ENCODE measurements at places on chromosomes 1 and 21. TPM values are rescaled to one million over a fixed set of nuclear protein-coding genes. Genes with fewer than 3 reads are reported as not detected.

Gene DDR2
- 1.3 TPM for polyA plus RNA-seq

Gene DNAJC6
- polyA plus RNA-seq, result 48.1 TPM

Gene IGSF3
- polyA plus RNA-seq, result 29.0 TPM

Gene OLIG1
- polyA plus RNA-seq, result 0.65 TPM

Gene BCAR3
- 1.5 TPM for polyA plus RNA-seq

Gene PLEKHO1
- 143 TPM for polyA plus RNA-seq

Gene ALX3
- polyA plus RNA-seq, result not detected

Gene GPR25
- not detected for polyA plus RNA-seq

Gene FLG2
- not detected for polyA plus RNA-seq

Gene GBP6
- polyA plus RNA-seq, result not detected

Gene OR2T2
- polyA plus RNA-seq, result not detected

Gene CCNL2
- 283 TPM for polyA plus RNA-seq

Gene PSMA5
- 103 TPM for polyA plus RNA-seq

Gene OR2G6
- polyA plus RNA-seq, result not detected

Gene TPM3
- 109 TPM for polyA plus RNA-seq

Gene S100A5
- polyA plus RNA-seq, result 0.52 TPM

Gene GIPC2
- 0.06 TPM for polyA plus RNA-seq

Gene ITLN1
- 0.34 TPM for polyA plus RNA-seq

Gene LHX8
- polyA plus RNA-seq, result 0.47 TPM

Gene ACOT11
- 23.8 TPM for polyA plus RNA-seq

Gene EPRS1
- polyA plus RNA-seq, result 75.8 TPM

Gene FOXO6
- 18.6 TPM for polyA plus RNA-seq

Gene PDZK1IP1
- not detected for polyA plus RNA-seq

Gene FCRL1
- not detected for polyA plus RNA-seq

Gene PFKFB2
- 6.0 TPM for polyA plus RNA-seq

Gene A3GALT2
- 0.57 TPM for polyA plus RNA-seq

Gene CA6
- polyA plus RNA-seq, result not detected

Gene TFF3
- polyA plus RNA-seq, result not detected
